ENCODE measurements at places on chromosomes 1 and 21. TPM values are rescaled to one million over a fixed set of nuclear protein-coding genes. Genes with fewer than 3 reads are reported as not detected.

Gene SPRR3
- total RNA-seq = not detected

Gene PTAFR
- total RNA-seq = 0.13 TPM

Gene KDF1
- total RNA-seq = not detected

Gene C1orf226
- 0.13 TPM for total RNA-seq

Gene SPATA46
- total RNA-seq = not detected

Gene CRP
- total RNA-seq = not detected

Gene FTCD
- total RNA-seq = 0.13 TPM

Gene PGLYRP4
- total RNA-seq = not detected

Gene EBNA1BP2
- total RNA-seq = 68.4 TPM

Gene KRTAP11-1
- not detected for total RNA-seq

Gene TDRD10
- total RNA-seq = 7.2 TPM

Gene CTSE
- not detected for total RNA-seq

Gene MRPL9
- 126 TPM for total RNA-seq

Gene GNAT2
- 0.13 TPM for total RNA-seq

Gene ARHGEF10L
- total RNA-seq = 1.2 TPM

Gene TMEM53
- 4.7 TPM for total RNA-seq

Gene GLIS1
- total RNA-seq = under 0.01 TPM

Gene TAS1R2
- not detected for total RNA-seq

Gene CD34
- 19.8 TPM for total RNA-seq

Gene F3
- total RNA-seq = 2.0 TPM

Gene KLHDC7A
- total RNA-seq = not detected

Gene SELE
- 4.9 TPM for total RNA-seq

Gene AMY1A
- total RNA-seq = not detected

Gene OR2L8
- total RNA-seq = not detected

Gene CFHR4
- not detected for total RNA-seq

Gene CLEC20A
- total RNA-seq = not detected

Gene ARID4B
- total RNA-seq = 29.8 TPM

Gene TCEA3
- total RNA-seq = 0.13 TPM

Gene LIPI
- total RNA-seq = not detected

Gene ATP6V0B
- total RNA-seq = 125 TPM

Gene SLFNL1
- total RNA-seq = 0.25 TPM

Gene LPGAT1
- 37.9 TPM for total RNA-seq

Gene PTPRU
- 2.4 TPM for total RNA-seq

Gene HES4
- total RNA-seq = 54.1 TPM

Gene OR10J1
- total RNA-seq = not detected

Gene KCNJ9
- not detected for total RNA-seq

Gene KLHDC8A
- not detected for total RNA-seq

Gene SLC5A9
- under 0.01 TPM for total RNA-seq

Gene EXTL1
- total RNA-seq = not detected
